ENCODE measurements at places on chromosomes 2 and 18.

DNA sequence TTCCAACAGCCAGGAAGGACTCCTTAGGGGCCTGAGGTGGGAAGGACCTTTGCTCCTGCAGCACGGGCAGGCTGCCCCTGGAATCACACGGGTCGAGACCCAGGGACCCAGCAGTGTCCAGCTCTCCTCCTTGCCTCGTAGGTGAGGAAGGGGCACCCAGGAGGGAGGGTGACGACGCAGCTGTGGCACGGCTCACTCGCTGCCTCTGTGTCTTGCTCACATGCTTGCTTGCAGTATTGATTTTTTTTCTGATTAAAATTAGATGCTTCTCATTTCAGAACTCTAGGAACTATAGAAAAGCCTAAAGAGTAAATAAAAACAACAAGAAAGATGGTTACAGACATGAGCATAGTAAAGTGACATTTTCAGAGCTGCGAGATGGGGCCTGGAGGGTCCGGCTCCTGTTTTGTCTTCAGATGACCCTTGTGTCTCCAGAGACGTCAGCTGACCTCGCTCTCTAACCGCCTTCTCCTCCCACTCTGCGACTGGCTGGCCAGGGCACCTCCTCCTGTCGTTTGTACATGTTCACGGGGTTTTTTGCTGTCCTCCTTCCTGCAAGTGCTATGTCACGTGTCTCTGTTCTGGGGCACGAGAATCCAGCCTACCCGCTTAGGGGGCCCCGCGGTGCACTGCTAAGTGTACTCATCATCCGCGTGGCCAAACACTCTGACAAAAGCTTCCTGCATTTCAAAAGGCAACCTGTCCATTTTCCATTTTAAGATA lies 65.7 kb upstream of the ZNF236 start:
- DNase-seq, result no peak

GRCh38 chr2:198141726-198142125 lies 337.3 kb downstream of the PLCL1 start:
- no peak for DNase-seq

DNA sequence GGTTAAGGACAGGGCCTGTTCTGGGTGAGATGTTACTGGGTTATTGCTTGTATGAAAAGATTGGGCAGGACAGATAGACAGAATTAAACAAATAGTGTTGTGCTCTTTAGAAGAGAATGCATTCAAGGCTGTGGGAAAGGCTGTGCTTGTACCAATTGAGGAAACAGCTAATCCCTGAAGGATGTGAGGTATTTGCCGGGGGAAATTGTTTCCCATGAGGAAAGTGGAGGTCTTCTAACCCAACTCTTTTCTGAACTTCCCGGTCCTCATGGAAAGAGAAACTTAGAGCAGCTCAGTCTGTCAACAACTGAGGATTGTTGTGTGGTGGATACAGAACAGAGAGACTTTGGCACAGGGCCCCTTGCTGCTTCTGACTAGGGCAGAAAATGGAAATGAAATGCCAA lies 9.5 kb downstream of the SLC1A4 start:
- no peak for DNase-seq

GRCh38 chr18:8765783-8766463 lies 60.6 kb downstream of the MTCL1 start:
- no peak for DNase-seq

DNA sequence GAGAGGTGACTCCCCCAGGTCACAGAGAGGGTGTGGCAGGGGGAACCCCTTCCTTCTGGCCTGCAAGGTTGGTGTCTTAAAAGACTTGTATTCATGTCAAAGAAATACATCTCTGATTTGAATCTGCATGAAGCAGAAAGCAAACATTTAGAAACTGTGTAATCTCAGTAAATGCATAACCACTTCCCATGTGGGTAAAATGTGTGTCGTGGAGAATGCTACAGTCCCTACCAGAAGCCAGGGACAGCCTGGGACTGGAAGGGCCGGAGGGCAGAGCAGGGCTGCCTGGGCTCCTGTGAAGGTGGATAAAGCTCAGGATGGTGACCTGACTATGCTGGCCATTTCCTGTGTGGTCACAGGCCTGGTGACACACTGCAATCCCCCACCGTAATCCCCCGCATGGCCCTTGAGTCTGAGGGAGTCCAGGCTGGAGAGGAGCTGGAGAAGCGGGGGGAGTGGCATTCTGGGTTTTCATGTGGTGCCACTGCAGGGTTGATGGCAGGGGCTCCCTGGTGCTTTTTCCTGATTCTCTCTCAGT lies 102.2 kb downstream of the LRRC30 start:
- no peak for DNase-seq

DNA sequence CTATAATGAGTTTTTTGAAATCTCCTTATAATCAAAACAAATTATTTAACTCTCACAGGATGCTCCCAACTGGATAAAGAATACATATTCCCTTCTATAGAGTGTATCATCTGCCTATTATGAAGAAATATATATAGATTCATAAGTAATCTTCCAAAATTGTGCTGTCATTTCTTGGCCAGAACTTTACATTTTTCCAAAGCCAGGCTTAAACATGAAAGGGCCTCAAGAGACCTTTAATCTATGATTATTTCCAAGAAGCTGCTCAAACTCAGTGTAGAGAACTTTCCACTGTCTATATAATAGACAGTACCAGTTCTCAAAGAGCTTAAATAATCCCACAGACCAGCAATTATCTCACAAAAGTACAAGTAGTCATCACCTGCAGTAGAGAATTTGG lies 211.0 kb downstream of the AKAIN1 start:
- DNase-seq, result no peak

DNA sequence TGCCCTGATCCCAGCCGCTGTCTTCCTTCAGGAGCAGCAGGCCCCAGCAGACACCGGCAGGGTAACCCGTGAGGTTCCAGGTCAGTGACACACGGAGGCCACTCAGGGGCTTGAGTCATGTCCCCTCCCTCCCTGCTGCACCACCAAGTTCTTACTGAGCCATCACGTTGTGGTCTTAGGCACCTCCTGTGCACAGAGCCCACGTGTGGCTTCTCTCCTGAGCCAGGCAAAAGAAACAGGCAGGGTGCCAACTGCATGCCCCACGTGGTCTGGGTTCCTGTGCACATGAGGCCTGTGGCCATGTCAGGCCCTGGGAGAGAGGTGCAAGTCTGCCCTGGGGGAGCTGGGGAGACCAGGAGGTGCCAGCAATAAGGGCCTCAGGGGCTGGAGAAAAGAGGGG lies 264.8 kb downstream of the KLHL29 start:
- no peak for DNase-seq

- DNase-seq, result no peak
Measured at GRCh38 chr2:1631292-1632001, 112.9 kb downstream of the PXDN start.

DNA sequence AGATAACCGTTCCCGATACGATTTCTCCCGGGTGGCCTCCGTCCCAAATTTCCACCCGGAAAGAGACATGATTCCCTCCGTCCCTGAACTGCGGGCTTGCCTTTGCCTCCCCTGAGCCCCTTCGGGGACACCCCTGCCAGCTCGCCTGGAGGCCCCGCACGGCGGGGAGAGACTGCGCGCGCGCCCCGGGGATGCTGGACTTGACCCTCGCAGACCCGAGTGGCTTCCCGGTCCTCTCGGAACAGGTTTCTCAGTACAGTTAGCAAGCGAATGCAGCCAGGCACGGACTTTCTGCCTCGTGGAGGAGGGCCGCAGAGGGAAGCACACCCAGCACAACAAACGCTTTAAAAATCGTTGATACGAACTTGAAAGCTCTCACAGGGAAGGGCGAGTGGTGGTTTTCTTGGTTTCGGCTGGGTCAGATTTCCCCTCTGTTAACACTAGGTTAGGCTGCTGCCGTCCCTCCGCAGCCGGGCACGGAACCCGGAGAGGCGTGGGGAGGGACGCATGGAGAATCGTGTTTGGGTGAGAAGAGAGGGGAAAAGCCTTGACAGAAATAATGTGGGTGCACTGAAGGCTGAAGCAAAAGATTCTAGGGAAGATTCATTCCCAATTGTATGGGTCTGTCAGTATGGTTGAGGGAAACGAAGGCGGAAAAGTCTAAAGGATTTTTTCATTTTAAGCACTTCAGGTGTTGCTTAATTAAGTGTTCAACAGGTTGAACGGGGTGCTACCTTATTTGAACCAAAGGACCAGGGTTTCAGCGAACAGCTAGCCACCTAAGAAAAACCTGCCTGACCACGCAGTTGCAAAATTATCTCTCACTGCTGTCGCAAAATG lies 916 bp downstream of the TNFRSF11A start:
- DNase-seq, result no peak

GRCh38 chr2:138814123-138814898 lies 34.1 kb upstream of the NXPH2 start:
- DNase-seq, result peak; percentile 51

DNA sequence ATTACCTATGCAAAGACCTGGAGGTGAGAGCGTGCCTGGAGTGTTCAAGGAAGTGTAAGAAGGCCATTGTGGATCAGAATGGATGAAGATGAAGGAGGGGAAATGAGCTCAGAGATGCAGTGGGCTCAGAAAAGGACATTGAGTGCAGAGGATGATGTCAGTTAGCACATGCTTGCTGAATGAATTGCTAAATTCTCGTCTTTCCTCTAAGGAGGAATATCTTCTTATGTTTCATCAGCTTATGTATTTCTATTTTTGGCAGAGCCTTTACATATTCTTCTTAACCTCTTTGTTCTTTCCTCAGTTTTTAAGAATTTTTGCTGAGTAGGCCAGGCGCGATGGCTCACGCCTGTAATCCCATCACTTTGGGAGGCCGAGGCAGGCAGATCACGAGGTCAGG lies 30.9 kb downstream of the FAM171B start:
- DNase-seq, result no peak

DNA sequence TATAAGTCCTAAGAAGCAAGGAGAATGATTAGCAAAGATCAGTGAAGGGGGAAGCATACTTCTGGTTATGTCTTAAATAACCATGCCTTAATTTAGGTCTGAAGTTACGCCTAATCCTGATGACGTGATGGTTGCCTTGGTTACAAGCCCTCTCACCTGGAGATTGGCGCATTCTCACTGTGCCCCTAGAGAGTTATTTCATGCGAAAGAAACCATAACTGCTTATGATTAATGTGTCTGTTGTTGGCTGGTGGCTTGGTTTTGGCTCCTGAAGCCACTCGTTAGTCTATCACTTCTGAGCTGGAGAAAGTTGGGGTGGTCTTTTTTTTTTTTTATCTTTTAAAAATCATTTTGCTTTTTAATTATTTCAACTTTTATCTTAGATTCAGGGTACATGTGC lies 47.0 kb downstream of the TNFRSF11A start:
- DNase-seq, result peak; percentile 80

- DNase-seq, result no peak
Measured at GRCh38 chr2:179268277-179268925, 3.8 kb upstream of the SESTD1 start.

- DNase-seq, result no peak
Measured at GRCh38 chr18:37467002-37467662, 98.5 kb downstream of the CELF4 start.

- no peak for DNase-seq
Measured at GRCh38 chr2:174635776-174636404, 38.3 kb upstream of the WIPF1 start.

DNA sequence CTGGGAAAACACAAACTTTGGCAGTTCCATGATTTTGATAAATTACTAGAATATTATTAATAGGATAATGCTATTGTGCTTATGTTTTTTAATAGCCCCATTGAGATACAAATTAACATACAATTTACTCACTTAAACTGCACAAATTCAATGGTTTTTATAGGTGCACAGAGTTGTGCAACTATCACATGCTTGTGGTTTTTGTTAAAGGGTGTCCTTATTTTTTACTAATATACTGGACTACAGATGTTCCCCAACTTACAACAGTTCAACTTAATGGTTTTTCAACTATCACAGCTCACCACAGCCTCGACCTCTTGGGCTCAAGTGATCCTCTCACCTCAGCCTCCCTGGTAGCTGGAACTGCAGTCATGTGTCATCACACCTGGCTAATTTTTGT lies 76.6 kb downstream of the OSBPL1A start:
- no peak for DNase-seq

DNA sequence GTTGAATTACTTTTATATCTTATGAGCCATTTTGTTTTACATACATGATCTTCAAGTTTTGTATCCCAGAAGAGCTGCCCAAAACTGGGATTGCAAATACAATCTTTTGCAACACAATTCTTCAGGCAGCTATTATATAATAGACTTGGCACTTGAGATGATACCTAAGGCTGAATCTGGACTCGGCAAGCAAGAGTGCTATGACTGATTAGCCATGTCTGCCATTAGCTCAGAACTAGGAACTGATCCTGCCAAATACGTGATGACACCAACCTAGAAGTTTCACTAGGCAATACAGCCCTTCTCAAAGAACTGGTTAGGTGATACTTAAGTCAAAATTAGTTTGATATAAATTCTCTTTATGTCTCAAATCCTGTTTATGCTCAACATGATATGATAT lies 619.6 kb downstream of the CPS1 start:
- no peak for DNase-seq

DNA sequence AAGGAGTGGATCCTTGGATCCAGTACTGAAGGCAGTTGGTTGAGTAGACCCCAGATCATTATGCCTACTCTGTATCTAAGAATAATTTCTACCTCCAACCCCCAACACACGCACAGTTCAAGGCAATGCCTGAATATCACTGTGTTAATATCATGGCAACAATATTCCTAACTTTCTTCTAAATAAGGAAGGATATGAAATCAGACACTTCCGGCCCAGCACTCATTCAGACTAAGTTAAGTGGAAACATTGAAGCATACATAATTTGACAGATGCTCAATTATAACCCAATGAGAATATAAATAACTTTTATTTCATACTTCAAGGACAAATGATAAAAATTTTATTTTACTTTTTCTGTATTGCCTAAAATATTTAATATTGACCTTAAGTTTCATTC lies 153.6 kb upstream of the COL3A1 start:
- no peak for DNase-seq

DNA sequence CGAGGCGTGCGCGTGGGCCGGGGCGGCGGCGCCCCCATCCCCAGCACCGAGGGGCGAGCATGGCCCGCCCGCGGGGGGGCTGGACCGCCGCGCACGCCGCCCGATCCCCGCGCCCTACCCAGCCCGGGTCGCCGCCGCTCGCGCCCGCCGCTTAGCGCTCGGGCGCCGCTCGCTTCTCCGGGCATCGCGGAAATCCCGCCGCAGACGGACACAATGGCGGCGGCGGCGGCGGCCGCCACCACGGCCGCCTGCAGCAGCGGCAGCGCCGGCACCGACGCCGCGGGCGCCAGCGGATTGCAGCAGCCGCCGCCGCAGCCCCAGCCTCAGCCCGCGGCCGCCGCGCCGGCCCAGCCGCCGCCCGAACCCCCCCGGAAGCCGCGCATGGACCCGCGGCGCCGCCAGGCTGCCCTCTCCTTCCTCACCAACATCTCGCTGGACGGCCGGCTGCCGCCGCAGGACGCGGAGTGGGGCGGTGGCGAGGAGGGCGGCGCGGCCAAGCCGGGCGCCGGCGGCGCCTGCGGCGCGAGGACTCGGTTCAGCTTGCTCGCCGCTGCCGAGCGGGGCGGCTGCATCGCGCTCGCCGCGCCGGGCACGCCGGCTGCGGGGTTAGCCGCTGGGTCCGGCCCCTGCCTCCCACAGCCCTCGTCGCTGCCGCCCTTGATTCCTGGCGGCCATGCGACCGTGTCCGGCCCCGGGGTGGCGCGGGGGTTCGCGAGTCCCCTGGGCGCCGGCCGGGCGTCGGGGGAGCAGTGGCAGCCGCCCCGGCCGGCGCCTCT lies 453 bp downstream of the CABLES1 start:
- no peak for DNase-seq
